DMS79 (cell line): ENCODE measurements at places on chromosomes 1 and 21.

- no peak for DNase-seq
Measured at GRCh38 chr1:190478149-190479049, 735 bp upstream of the BRINP3 start.

- no peak for DNase-seq
Measured at GRCh38 chr1:117661027-117661426, 55.2 kb downstream of the TENT5C start.

DNA sequence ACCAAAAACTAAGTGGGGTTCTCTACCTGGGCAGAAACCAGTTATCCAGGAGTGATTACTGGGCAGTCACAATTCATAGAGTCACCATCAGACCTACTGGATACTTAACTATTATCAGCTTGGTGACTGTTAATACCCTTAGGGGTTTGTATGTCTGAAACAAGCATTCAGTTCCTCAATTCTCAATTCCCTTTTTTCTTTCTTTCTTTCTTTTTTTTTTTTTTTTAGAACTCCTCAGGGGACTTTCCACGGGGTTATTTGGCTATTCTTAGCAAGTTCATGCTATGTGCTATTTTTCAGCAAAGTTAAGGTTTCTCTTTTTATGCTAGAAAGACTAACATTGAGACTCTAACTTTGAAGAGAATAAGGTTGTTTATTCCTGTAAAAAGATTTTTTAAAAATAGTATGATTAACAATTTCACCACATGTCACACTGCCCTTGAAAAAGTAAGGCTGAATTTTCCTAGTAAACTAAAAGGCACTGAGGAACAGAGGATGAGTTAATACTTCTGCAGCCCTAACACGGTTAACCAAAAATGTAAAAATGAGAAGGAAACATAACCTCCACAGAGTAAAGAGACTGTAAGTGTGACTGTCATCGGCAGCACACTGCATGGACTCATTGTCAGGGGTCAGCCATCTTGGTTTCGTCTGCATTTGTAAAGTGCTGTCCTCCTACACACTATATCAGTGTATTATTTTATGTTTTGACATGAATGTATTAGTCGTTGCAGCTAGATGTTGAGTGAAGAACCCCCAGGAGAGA, 310.2 kb downstream of the NTNG1 start:
- no peak for DNase-seq

GRCh38 chr1:213423605-213424004, 372.6 kb downstream of the RPS6KC1 start:
- no peak for DNase-seq

DNA sequence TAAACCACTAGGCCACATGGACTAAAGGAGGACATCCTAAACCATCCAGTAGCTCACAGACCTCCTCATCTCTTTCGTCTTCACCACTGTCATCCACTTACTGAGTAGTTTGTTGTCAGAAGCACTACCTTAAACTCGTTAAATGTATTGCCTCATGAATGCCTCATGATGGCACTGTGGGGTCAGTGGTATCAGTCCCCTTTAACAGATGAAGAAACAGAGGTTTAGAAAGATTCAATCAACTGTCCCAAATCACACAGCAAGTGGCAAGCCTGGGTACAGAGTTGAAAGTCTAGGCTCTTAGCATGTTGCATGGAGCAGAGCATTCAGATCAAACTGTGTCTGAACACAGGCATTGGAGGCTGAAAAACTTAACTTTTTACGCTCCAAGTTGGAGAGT, 183.6 kb upstream of the KIAA0040 start:
- DNase-seq = no peak
